ENCODE measurements at places on chromosomes 11 and 22. TPM values are rescaled to one million over a fixed set of nuclear protein-coding genes. Genes with fewer than 3 reads are reported as not detected.

Gene APOL5
- total RNA-seq = not detected

Gene UCP2
- total RNA-seq = 259 TPM

- peaks cover 9% of the 10 kb centered on the region for H3K36me3 ChIP-seq
- H3K27ac ChIP-seq = peak overlapping the region; percentile 52
- H3K4me1 ChIP-seq = peaks cover 38% of the 10 kb centered on the region
- no peak overlapping the region for H3K4me3 ChIP-seq
- H3K27me3 ChIP-seq = no peaks in the 10 kb centered on the region
These were observed 11.6 kb upstream of the TMEM45B start for GRCh38 chr11:129804012-129804411.

- peaks cover 2% of the 10 kb centered on the region for H3K27me3 ChIP-seq
- no peak overlapping the region for H3K4me3 ChIP-seq
- H3K36me3 ChIP-seq = no peaks in the 10 kb centered on the region
- peaks cover 14% of the 10 kb centered on the region for H3K4me1 ChIP-seq
These were observed 80.6 kb downstream of the RCN1 start for GRCh38 chr11:32171445-32171844.

GRCh38 chr11:114087025-114087424, 27.5 kb downstream of the ZBTB16 start:
- H3K27ac ChIP-seq = no peak overlapping the region
- no peak for DNase-seq
- H3K4me1 ChIP-seq = peaks cover 19% of the 10 kb centered on the region
- no peak overlapping the region for H3K4me3 ChIP-seq

DNA sequence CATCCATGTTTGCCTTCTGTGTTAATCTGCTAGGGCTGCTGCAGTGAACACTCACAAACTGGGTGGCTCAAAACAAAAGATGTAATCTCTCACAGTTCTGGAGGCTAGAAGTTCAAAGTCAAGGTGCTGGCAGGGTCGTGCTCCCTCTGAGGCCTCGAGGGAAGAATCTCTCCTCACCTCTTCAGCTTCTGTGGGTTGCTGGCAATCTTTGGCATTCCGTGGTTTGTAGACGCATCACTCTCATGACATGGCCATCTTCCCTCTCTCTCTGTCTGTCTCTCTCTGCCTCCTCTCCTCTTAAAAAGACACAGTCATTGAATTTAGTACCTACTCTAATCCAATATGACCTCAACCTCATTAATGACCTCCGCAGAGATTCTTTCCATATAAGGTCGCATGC, 78.8 kb downstream of the TSPAN18 start:
- no peak overlapping the region for H3K4me3 ChIP-seq
- no peaks in the 10 kb centered on the region for H3K27me3 ChIP-seq

DNA sequence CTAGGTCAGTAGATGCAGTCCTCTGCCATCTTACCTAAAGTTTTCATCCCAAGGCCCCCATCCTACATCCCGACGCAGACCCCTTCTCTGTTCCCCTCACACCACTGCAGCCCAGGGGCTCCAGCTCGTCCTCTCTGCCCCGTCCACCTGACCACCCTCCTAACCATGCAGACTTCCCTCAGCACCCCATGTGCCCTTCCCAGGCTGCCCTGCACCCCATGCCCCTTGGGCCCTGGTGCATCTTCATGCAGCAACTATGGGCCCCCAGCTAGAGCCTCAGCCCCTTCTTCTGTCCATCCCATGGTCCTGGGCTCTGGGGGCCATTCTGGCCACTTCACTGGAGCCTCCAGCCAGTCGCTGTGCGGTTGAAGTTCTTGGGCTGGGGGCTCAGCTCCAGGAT, 2.9 kb downstream of the PRR33 start:
- no peak for DNase-seq
- peak overlapping the region; percentile 86 for H3K27ac ChIP-seq
- H3K4me3 ChIP-seq = peak overlapping the region; percentile 73
- H3K36me3 ChIP-seq = peaks cover 23% of the 10 kb centered on the region
- H3K27me3 ChIP-seq = no peaks in the 10 kb centered on the region

DNA sequence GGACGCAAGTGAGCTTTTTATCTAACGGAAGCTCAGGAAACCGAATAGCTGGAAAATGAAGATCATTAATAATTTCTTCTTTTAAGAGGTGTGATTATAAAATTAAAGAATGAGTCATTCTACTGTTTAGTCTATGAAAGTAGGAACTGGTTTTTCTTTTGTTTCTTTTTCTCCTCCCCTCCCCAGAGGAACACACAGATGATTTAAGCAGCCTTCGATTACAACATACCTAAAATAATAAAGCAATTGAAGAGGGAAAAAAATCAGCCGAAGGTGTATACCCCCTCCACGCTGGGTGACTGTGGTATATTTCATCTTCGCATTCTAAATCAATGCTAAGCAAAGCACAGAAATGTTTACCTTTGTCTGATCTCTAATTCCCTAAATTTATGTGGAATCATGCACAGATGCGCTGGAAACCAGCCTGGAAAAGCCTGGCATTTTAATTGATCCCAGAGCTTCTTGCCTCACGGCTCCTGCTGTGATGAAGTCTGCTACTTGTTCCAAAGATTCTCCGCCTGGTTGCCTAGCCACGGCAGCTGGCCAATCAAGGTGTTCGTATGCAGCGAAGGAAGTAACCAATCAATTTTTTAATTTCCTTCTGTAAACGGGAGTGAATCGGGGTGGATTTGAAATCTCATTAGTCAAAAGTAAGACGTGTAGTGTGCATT, 133.9 kb downstream of the FANCF start:
- H3K4me3 ChIP-seq = no peak overlapping the region
- H3K4me1 ChIP-seq = no peaks in the 10 kb centered on the region
- no peak overlapping the region for H3K27ac ChIP-seq
- H3K27me3 ChIP-seq = peaks cover 4% of the 10 kb centered on the region

- peaks cover 1% of the 10 kb centered on the region for H3K36me3 ChIP-seq
- H3K27ac ChIP-seq = no peak overlapping the region
- H3K4me3 ChIP-seq = no peak overlapping the region
- no peak for DNase-seq
- H3K4me1 ChIP-seq = peaks cover 60% of the 10 kb centered on the region
- H3K27me3 ChIP-seq = no peaks in the 10 kb centered on the region
These were observed 16.3 kb upstream of the SORL1 start for GRCh38 chr11:121435551-121436511.

DNA sequence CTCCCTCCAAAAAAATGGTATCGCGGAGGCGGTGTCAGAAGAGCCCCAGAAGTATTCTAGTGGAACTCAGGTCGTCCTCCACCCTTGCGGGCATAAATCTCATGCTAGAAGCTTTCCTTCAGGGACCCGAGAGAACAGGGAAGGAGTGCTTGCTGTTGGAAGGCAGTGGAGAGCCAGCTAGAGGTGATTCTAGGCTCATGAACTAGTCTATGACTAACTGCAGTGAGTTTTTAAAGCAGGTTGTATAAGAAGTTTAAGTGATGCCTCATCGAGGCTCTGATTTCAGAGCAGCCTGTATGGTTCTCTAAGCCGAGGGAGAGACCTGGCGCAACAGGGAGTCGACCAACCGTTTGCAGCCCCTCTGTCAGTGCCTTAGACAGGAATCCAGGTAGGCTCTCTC, 85.7 kb downstream of the TBC1D22A start:
- no peak overlapping the region for H3K4me3 ChIP-seq
- H3K27me3 ChIP-seq = no peaks in the 10 kb centered on the region
- peaks cover 29% of the 10 kb centered on the region for H3K36me3 ChIP-seq
- no peak overlapping the region for H3K27ac ChIP-seq
- H3K4me1 ChIP-seq = peaks cover 18% of the 10 kb centered on the region
- no peak for DNase-seq
